Tongue (tissue), 3 donors: ENCODE measurements at places on chromosomes 11 and 22.

DNA sequence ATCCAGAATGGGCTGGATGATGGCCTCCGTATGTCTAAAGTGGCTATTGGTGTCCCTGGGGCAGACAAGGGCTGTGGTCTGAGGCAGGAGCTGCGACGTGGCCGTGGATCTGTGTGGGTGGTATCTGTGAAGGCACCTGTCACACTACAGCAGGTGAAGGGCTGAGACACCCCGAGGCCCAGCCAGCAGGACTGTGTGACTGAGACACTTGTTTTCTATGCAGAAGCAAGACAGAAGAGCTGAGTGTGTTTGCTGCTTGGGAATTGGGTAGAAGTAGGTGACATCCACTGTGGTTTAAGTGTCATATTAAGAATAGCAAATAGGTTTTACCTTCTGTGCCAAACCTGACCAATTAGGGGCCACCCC, 35.0 kb downstream of the AMPD3 start:
- DNase-seq: no peak

DNA sequence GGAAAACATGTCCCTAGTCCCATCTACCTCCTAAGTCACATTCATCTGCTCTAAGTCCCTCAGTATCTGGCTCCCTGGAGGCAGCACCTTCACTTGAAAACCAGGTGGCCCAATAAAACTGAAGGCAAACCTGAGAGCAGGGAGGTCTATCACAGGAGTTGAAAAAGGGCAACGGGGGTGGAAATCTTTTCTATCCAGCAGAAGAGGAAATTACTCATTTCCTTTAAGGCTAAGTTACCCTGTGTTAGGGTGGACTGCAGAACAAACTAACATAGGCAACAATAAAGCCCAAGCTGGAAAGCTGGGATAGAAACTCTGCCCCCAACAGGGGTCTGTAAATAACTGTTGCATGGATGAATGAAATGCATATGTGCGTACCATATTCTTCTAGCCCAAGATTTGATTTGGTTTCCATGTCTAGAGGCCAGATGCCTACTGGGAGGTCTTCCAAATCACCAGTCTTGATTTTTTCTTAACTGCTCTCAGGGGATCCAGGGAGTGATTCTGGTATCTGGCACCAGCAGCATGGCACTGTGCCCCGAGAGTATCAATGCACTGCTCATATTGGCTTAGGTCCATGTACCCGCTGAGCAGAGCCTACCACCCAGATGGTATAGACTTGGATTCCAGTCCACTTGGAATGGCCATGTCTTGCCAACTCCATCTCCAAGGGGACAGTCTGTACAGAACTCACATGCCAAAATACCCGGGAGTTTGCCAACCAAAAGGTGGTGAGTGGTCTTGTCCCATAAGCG, 350.0 kb upstream of the NCAM1 start:
- DNase-seq: peak; percentile 94

DNA sequence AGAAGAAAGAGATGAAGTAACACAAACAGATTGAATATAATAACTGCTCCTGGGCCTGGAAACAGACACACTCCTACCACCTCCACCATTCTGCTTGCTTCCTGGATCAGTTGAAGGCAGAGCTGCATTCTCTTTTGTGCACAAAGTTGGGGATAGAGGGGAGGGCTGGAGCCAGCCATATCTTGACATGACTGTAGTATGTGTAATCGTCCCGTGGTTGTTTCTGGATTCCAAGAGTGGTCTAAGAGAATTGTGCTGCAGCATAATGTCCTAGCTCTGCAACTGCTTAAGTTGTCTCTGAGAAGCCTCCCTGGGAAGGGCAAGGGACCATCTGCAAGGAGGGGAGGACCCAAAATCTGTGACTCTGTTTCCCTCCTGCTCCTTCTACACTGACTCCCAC, 3.2 kb downstream of the CRY2 start:
- no peak for DNase-seq

GRCh38 chr11:79308429-79308828, 132.4 kb downstream of the TENM4 start:
- DNase-seq: no peak

- no peak for DNase-seq
Measured at GRCh38 chr11:65556470-65557279, 1.5 kb downstream of the LTBP3 start.
